Memory B cell (primary cell): ENCODE measurements at places on chromosomes 1 and 21.

GRCh38 chr1:12314333-12314903, 84.6 kb downstream of the VPS13D start:
- no peak for DNase-seq
- H3K27ac ChIP-seq: no peak overlapping the region
- H3K4me3 ChIP-seq: no peak overlapping the region
- no peaks in the 10 kb centered on the region for H3K4me1 ChIP-seq
- no peaks in the 10 kb centered on the region for H3K27me3 ChIP-seq

GRCh38 chr1:3242408-3243260, 173.6 kb downstream of the PRDM16 start:
- no peak overlapping the region for H3K4me3 ChIP-seq
- H3K27ac ChIP-seq: no peak overlapping the region
- DNase-seq: no peak
- no peaks in the 10 kb centered on the region for H3K4me1 ChIP-seq

- no peak for DNase-seq
- H3K4me1 ChIP-seq: peaks cover 13% of the 10 kb centered on the region
- no peaks in the 10 kb centered on the region for H3K27me3 ChIP-seq
- H3K36me3 ChIP-seq: peaks cover 30% of the 10 kb centered on the region
- H3K4me3 ChIP-seq: no peak overlapping the region
- H3K27ac ChIP-seq: no peak overlapping the region
Measured at GRCh38 chr1:25973610-25974321, 24.1 kb downstream of the PAFAH2 start.

DNA sequence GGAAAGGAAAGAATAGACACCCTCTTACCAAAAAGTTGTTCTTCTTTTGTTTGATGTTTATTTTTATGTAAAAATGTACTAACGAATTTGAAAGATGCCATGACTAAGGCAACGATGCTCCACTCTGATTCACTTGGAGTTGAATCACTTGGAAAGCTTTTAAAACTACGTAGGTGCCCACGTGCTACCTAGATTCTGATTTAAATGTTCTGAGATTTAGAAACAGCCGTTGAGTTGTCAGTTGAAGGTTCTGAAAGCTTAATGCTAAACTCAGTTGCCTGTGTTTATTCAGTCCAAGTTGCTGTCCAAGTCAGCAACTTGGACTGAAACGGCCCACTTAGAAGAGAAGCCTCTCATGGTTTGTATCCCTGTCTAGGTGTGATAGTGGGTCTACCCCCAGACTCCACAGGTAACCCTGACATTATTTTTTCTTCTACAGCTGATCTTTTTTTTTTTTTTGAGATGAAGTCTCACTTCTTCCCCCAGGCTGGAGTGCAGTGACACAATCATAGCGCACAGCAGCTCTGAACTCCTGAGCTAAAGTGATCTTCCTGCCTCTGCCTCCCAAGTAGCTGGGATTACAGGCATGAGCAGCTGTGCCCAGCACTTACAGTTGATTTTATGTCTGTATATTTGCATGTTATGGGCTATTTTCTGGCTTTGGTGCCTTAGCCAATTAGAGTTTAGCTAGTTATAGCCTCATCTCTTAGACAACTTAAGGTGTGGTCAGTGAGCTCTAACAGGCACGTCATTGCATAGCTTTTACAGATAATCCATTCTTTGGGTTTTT, 1.4 kb upstream of the VAMP4 start:
- peaks cover 2% of the 10 kb centered on the region for H3K36me3 ChIP-seq
- H3K4me1 ChIP-seq: peaks cover 17% of the 10 kb centered on the region
- H3K4me3 ChIP-seq: peak overlapping the region; percentile 99
- peak overlapping the region; percentile 97 for H3K27ac ChIP-seq
- DNase-seq: no peak
- H3K27me3 ChIP-seq: no peaks in the 10 kb centered on the region

DNA sequence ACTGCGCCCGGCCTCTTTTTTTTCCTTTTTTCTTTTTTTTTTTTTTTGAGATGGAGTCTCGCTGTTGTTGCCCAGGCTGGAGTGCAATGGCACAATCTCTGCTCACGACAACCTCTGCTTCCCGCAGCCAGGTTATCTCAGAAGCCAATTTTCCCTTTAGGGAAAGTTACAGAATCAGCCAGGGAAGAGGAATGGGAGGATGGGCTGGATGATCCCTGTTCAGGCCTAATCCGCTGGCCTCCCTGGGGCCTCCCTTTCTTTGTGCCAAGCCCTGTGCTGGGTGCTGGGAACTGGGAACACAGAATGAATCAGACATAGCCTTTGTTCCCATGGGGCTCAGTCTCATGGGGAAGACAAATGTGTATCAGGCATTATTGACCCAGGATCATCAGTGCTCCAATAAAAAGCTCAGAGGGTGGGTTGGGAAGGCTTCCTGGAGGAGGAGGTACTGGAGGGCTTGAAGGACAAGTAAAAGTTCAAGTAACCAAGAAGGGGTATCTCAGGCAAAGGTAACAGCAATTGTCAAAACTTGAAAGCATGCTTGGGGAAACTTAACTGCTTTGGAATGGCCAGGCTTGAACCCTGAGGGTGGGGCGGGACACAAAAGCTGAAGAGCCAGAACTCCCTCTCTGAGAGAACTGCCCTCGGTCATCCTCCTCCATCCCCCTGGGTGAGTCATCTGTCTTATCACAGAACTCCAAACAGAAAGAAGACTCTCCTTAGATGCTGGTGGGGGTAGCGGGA, 14.3 kb downstream of the ECHDC2 start:
- no peak overlapping the region for H3K4me3 ChIP-seq
- H3K4me1 ChIP-seq: no peaks in the 10 kb centered on the region
- no peaks in the 10 kb centered on the region for H3K27me3 ChIP-seq
- H3K27ac ChIP-seq: no peak overlapping the region
- peaks cover 9% of the 10 kb centered on the region for H3K36me3 ChIP-seq

- H3K27me3 ChIP-seq: no peaks in the 10 kb centered on the region
- H3K4me3 ChIP-seq: peak overlapping the region; percentile 93
- DNase-seq: no peak
Measured at GRCh38 chr1:145917595-145917994, 922 bp downstream of the PEX11B start.

GRCh38 chr1:238476841-238477240, 586.1 kb upstream of the ZP4 start:
- DNase-seq: no peak
- H3K4me3 ChIP-seq: no peak overlapping the region
- H3K4me1 ChIP-seq: no peaks in the 10 kb centered on the region
- H3K27me3 ChIP-seq: no peaks in the 10 kb centered on the region
- H3K36me3 ChIP-seq: no peaks in the 10 kb centered on the region

- no peak overlapping the region for H3K4me3 ChIP-seq
- H3K27ac ChIP-seq: no peak overlapping the region
- no peaks in the 10 kb centered on the region for H3K4me1 ChIP-seq
- no peaks in the 10 kb centered on the region for H3K36me3 ChIP-seq
Measured at GRCh38 chr1:165383599-165384405, 27.3 kb upstream of the LMX1A start.

DNA sequence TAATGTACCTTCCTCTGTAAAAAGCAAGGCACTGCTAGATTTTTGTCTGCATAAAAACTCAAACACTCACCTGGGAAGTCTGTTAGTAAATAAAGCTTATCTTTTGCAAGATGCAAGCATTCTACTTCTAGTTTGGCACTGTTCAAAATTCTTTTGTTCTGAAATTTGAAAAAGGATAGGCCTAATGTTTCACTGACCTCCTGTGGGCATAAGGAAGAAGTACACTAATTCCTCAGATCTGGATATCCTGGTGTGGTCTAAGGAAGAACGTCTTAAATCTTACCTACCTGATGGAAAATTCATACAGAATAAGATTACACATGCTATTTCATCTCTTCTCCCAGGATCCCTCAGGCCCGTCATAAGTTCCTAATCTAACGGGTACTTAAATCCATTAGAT, 93.5 kb upstream of the CAMK1G start:
- H3K4me1 ChIP-seq: no peaks in the 10 kb centered on the region
- H3K36me3 ChIP-seq: peaks cover under 1% of the 10 kb centered on the region
- no peak overlapping the region for H3K4me3 ChIP-seq

DNA sequence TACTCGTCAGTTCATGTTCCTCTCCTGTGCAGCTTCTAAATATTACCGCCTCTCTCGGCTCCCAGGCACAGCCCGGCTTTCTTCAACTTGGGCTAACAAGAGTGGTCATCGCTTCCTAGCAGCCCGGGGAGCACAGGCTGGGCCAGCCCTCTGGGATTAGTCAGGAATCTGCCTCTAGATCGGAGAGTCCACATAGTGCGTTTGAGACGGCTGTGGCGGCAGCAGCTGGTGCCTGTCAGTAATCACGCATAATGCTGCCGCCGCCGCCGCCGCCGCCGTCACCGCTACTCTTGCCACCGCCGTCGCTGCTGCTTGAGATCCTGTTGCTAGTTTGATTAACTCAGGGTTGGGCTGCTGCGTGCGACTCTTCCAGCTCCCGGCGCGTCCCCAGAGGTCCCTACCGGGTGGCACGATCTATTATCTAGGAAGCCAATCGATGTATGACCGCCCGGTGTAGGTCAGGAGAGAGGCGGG, at the start of gene RXRG:
Gene RXRG (minus strand): TSS at position 230 of the 474 bp plus-strand sequence. CDS start 233 bp downstream, outside the sequence.
- no peak within 1 kb of the TSS for H3K27ac ChIP-seq
- H3K36me3 ChIP-seq: no peaks in the 10 kb centered on the region
- H3K4me3 ChIP-seq: no peak within 1 kb of the TSS
- peaks cover 28% of the 10 kb centered on the region for H3K27me3 ChIP-seq
- DNase-seq: no peak

DNA sequence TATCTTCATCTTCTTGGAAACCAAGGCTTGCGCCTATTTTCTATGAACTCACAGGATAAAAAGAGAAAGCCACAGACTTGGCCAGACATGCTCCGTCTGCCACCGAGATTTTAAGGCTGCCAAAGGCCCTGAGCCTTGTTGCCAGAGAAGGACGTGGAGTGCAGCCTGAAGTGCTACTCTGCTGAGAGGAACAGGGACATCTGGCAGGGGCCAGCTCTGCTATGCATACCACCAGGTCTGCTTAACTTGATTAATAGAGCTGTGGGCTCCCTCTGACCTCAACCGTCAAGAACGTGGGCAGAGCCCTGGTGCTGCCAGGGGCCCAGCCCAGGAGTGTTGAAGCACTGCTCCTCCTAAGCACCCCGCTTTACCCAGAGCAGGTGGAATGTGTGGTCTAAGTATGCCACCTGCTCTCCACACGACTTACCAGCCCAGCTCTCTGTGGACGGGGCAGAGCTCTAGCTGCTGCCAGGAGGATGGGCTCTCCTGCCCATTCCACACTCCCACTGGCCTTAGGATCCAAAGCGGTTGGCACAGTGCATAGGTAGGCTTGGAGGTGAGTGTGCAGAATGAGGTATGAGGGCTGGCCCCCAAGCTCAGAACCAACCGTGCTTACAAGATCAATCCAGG, 10.6 kb downstream of the HCRTR1 start:
- peaks cover 33% of the 10 kb centered on the region for H3K36me3 ChIP-seq
- no peak for DNase-seq
- H3K4me3 ChIP-seq: no peak overlapping the region

- no peak overlapping the region for H3K27ac ChIP-seq
- no peak for DNase-seq
- H3K4me1 ChIP-seq: peaks cover 17% of the 10 kb centered on the region
- H3K4me3 ChIP-seq: no peak overlapping the region
Measured at GRCh38 chr1:171739656-171740055, 2.2 kb downstream of the VAMP4 start.

- peaks cover 2% of the 10 kb centered on the region for H3K36me3 ChIP-seq
- H3K27me3 ChIP-seq: peaks cover 2% of the 10 kb centered on the region
- H3K4me1 ChIP-seq: peaks cover 8% of the 10 kb centered on the region
- DNase-seq: no peak
Measured at GRCh38 chr1:76176000-76176399, 101.5 kb downstream of the ST6GALNAC3 start.

GRCh38 chr21:45156459-45156858, 82.1 kb downstream of the ADARB1 start:
- H3K27ac ChIP-seq: no peak overlapping the region
- H3K4me3 ChIP-seq: no peak overlapping the region
- no peak for DNase-seq
- peaks cover 37% of the 10 kb centered on the region for H3K4me1 ChIP-seq
- peaks cover 15% of the 10 kb centered on the region for H3K36me3 ChIP-seq
